ENCODE measurements at places on chromosomes 11 and 22.

DNA sequence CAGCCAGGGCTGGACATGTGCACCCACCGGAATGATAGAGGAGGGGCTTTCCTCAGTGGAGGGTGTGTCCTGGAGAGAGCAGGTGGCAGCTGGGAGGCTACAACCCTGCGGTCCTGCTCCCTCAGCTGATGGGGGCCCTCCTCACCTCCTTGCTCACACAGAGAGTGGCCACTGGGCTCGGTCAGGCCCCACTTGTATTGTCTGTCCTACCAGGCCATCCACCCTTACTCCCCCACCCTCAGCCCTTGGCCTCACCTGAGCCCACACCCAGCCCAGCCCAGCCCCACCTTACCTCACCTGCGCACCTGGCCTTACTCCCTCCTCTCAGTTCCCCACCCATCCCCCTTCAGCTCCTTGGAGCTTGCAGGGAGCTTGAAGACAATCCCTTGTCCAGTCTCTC is 3.1 kb downstream of the TRPM5 start:
- DNase-seq, result no peak

DNA sequence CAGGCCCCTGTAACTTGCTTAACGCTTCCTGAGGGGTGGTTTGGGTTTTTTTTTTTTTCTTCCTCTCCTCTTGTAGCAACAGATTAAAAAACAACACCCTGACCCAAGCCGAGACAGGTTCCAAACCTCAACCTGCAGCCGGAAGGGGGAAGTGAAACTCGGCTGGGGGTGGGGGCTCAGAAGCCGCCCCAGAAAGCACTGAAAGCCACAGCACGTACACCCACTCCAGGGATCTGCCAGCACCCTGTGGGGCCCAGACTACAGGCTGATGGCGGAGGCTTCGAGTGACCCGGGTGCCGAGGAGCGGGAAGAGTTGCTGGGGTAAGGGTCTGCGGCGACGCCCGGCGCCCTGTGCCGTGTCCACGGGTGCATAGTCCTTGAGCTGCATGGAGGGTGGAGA is at the start of gene LSP1:
LSP1 (plus strand) TSS at position 208 of the 400 bp plus-strand sequence; CDS start at position 269, 61 bp downstream.
- DNase-seq, result no peak

DNA sequence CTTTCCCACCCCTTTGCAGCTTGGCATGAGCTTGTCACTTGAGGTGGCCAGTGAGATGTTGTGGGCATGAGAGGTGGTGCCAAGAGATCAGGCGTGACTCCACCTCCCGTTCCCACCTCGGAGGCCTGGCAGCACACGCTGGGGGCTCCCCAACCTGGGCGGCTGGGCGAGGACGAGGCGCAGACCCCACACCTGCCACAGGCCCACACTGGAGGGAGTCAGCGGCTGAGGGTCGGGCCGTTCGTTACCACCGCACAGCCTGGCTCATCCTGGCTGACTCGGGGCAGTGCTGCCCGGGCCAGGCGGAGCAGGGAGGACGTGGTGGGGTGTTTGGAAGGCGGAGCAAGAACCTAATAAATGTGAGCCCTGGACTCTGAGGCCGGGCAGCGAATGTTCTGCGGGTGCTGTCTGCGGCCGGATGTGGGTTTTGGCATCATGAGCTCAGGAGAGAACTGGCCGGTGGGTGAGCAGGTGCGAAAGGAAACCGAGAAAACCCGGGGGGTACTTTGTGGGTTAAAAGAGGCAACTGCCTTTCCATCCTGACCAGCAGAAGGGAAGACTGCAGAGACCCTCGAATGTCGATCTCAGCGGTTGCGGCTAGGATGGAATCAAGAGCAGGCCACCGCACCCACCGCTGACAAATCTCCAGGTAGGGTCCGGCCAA is 10.2 kb upstream of the IFITM3 start:
- no peak for DNase-seq

- DNase-seq, result no peak
Measured at GRCh38 chr22:43879901-43880540, 11.8 kb downstream of the PNPLA5 start.

GRCh38 chr11:65973439-65974110 is 12.0 kb downstream of the SART1 start:
- no peak for DNase-seq

GRCh38 chr11:79198898-79199250 is 242.0 kb downstream of the TENM4 start:
- no peak for DNase-seq
